ENCODE measurements at places on chromosomes 12 and 14.
A peak's percentile ranks its signal among the peaks of the same experiment; 100 is the strongest.

DNA sequence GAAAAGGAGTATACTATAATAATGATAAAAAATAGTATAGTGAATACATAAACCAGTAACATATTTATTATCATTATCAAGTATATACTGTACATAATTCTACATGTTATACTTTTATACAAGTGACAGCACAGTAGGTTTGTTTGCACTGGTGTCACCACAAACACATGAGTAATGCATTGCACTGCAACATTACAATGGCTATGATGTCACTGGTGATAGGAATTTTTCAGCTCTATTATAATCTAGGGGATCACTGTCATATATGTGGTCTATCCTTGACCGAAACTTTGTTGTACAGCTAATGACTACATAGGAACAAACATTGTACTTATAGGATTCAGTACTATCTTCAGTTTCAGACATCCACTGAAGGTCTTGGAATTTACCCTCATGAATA lies 165.8 kb upstream of the SYT1 start:
- no peak for DNase-seq

DNA sequence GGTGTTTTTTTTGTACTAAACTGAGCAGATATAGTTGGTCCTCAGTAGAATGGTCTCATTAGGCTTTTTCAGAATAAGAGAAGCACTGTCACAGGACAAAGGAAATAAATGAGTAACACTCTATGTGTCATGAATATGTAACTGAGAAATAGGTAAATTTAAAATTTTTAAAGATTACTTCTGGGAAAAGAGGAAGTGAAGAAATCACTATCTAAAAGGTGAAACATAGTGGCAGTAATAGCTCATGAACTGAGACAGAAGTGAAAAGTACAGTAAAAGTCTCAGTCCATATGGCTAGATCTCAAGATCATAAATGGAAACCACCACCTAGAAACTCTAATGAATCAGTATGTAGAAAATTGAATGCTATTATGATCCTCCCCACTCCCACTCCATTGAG lies 89.3 kb upstream of the TTC7B start:
- no peak for DNase-seq

GRCh38 chr14:53670701-53671100 lies 285.9 kb downstream of the BMP4 start:
- no peak for DNase-seq

DNA sequence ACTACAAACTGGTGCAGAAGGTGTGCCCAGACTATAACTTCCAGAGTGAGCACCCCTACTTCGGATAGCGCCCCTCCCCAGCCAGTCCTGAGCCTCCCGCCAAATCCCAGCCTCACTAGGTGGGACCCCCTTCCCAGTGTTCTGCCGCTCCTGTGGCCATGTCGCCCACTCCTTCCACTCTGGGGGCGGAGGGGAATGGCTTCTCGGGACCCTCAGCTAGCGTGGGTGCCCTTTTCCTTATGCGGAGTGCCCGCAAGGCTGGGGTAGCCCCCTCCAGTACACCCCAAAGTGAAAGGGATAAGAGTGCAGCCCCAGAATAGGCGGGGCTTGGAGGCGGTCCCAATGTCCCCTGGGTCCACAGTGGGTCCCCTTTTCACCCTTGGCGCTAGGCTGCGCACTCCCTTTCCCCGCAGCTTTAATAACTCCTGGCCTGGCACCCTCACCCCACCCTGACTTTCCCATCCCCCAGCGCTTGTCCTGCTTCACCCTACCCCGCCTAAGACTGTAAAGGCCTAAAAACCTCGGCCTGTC lies 3.8 kb upstream of the SHMT2 start:
- peak; percentile 55 for DNase-seq

DNA sequence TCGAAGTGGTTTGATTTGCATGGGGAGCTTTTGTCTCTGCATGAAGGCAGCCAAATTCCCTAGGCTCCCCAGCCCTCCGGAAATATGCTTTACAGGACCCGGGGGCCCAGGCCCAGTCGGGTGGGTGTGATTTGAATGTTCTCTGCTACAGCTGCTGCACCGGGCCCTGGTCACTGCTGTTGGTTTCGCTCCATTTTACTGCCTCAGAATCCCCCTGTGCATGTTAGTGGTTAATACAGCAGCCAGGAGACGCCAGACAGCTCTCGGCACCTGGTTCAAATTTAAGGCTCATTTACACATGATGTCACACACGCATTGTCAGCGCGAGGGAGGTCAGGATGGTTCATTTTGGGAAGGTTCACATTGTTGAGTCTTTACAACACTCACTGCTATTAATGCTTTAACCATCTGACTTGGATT lies 99.6 kb downstream of the SLC38A6 start:
- peak; percentile 64 for DNase-seq

DNA sequence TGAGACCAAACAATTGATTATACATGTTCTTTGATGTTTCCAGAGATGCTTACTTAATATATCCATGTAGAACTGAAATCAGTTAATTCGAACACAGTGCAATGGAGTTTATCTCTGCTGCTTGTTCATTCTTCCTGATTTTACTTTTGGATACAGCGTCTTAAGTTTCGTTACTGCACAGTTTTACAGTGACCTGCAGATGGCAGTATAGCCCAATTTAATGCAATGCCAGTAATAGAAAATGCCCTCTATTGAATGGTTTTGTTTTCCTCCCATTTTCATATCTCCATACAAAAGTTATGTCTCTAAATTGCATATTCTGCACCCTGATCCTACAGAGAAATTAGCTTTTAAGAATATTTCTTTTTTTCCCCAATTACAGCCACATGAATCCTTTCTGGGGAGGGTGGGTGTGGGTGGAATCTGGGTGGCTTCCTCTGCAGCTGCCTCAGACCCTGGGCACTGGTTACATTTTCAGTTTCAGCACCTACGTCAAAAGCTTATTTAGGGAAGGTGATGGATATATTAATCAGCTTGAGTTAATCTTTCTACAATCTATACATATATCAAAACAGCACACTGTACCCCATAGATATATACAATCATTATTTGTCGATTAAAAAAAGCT lies 101.1 kb upstream of the DCD start:
- DNase-seq = peak; percentile 84

DNA sequence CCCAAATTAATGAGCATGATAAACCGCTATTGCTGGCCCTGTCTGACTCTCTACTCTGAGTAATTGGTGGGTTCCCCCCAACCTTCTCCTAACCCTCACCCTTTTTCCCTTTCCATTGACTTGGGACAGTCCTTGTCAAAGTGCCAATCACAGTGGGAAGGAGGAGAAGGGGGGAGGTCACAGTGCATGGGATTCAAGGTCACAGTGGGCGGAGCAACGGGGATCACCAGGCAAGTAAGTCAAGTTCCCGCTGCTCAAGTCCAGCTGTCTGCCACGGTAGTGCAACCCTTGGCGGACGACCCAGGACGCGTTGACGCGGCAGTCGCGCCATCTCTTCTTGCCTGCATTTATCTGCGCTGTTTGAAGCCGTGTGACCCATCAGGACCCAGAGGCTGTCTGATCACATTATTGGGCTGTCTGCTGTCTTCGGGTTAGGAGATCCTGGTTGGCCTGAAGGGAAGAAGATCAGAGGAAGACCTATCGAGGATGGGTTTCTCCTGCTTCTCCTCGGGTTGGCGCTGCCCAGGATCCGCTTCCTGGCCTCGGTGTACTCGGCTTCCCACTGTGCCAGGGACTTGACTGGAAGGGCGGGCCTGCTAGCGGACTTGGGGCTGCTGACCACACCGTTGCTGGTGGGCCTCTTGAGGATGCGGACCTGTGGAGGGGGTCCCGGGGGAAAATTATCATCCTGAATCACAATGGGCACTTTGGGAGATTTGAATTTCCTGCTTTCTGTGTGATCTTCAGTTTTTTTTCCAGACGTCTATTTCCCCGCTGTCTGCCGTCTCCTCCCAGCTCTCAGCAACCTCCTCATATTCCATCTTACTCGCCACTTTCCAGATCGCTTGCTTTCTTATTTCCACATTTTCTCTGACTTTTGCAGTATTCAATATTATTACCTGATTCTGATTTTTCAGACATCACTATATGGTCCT lies 3.1 kb upstream of the MDM2 start:
- DNase-seq = no peak

DNA sequence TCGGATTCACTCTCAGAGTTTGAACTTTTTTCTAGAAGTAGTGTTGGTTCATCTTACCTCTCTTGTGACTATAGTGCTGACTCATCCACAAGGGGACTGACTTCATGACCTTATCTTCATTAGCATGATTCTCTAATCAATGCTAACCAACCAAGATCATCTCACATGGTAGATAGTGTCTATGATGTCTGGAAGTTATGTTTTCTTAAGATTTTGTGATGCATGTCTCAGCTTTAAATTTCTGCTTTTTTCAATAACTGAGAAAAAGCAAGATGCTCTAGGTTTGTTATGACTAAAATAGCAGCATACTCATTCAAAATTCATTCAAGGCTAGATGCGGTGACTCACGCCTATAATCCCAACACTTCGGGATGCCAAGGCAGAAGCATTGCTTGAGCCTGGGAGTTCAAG lies 12.3 kb upstream of the SLC35E3 start:
- DNase-seq = no peak

DNA sequence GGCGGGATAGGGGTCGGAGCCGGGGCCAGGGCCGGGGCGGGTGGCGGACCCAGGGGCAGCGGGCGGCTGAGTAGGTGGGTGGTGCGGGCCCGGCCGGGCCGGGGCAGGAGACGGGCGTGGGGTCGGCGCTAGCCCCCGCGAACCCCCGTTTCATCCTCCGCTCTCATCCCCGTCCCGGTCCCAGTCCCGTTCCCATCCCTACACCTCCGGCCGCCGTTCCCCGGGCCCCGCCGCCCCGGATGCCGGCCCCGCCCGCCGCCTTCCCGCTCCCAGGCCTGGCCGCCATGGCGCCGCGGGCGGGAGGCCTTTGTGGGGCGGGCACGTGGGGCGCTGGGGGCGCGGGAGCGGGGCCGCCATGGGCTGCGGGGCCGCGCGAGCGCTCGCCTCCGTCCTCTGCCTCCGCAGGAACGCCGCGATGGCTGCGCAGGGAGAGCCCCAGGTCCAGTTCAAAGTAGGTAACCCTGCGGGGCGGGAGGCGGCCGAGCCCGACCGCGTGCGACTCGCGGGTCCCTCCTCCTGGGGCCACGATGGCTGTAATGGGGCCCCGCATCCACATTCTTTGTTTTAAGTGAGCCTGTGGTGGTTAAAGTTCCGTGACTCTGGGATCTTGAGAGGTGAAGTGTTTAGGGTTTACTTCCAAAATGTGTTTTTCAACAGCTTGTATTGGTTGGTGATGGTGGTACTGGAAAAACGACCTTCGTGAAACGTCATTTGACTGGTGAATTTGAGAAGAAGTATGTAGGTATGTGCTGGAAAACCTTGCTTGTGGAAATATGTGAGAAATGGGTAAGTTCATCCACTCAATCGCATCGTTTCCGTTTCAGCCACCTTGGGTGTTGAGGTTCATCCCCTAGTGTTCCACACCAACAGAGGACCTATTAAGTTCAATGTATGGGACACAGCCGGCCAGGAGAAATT lies 572 bp downstream of the RAN start:
- peak; percentile 48 for DNase-seq

GRCh38 chr12:107990325-107990724 lies 138.8 kb upstream of the WSCD2 start:
- peak; percentile 56 for DNase-seq

- DNase-seq = no peak
Observed at GRCh38 chr12:43106355-43106754, 445.6 kb downstream of the ADAMTS20 start.

DNA sequence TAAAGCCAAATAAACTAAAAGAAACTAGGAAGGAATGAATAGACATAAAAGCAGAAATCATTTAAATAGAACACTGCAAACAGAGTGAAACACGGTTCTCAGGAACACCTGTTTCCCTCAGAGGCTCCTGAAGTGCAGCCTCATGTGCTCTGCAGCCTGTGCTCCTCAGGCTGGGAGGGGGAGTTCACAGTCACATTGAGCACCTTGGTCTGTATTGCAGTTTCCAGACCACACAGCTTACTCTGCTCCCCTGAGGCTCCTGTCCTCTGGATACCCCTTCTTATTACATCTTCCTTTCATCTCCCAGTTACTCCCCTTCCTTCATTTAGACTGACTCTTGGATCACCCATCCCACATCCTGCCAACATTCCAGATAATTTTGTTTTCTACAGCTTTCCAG lies 49.7 kb upstream of the DCD start:
- peak; percentile 24 for DNase-seq

- peak; percentile 28 for DNase-seq
Observed at GRCh38 chr14:44963775-44964380, 1.9 kb downstream of the TOGARAM1 start.

DNA sequence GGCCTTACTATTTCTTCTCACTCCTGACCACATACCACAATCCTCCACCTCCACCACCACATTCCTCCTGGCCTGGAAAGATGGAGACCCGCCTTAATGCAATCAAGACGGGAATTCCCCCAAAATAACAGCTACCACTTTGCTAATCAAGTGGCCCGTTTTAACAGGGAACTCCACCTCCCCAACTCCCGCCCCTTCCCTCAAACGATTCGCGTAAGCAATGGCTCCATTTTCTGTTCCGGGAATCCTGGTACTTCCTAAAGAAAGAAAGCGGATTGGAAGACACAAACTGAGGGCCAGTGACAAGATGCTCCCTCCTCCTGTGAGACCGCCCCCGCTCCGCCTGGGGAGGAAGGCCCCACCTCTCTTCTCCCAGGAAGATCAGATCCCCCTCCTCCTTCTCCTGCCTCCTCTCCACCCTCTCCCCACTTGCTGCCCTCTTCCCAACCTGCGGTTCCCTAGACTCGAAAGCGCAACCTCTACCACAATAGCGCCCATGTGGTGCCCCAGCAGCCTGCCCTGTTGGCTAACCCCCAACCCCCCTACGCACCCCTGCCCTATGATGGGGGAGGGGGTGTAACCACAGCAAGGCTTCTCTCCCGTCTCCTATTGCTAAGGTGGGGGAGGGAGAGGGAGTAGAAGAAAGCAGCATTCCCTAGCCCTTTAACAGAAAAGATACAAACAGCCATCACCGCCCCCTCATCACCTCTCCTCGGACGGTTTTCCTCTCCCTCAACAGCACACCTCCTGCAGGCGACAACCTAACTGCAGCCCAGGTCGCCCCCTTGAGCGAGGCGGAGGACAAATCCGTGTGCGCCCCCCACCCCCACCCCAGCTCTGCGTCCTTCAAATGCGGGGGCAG lies 777 bp downstream of the ARF3 start:
- peak; percentile 60 for DNase-seq

- DNase-seq = no peak
Observed at GRCh38 chr14:57961786-57962060, 95.8 kb upstream of the SLC35F4 start.

DNA sequence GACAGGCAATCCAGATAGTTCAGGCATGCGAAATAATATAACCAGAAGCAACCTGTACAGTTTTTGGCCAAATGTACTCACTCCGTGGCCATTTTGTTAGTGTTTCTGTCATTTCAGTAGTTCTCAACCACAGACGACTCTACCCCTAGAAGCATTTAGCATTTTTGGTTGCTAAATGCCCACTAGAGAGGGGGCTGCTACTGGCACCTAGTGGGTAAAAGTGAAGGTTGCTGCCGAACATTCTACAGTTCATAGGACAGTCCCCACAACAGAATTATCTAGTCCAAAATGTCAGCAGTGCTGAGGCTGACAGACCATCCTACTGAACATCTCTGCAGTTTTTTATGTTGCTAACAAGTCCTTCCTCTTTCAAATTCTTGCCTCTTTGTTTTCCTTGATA lies 107.4 kb downstream of the TSHR start:
- DNase-seq = peak; percentile 81
